Bronchial epithelial cell (primary cell): ENCODE measurements at places on chromosomes 3 and 15. TPM values are rescaled to one million over a fixed set of nuclear protein-coding genes. Genes with fewer than 3 reads are reported as not detected.

THBS1 gene
- total RNA-seq, result 37.8 and 162 TPM in 2 replicates

NOX5 gene
- total RNA-seq, result under 0.01 TPM in 1 of 2 replicates, not detected in the other

CLRN1 gene
- not detected in 2 replicates for total RNA-seq

ELP6 gene
- total RNA-seq, result 23.0 and 27.4 TPM in 2 replicates

RPL32 gene
- 2,605 and 2,954 TPM in 2 replicates for total RNA-seq

SKOR1 gene
- total RNA-seq, result under 0.01 TPM in 2 replicates

CAND2 gene
- 0.77 and 1.3 TPM in 2 replicates for total RNA-seq

PLCD1 gene
- 24.2 and 45.7 TPM in 2 replicates for total RNA-seq

UQCC5 gene
- 0.79 and 5.6 TPM in 2 replicates for total RNA-seq

GOLGA6B gene
- total RNA-seq, result not detected in 2 replicates

CSPG4 gene
- total RNA-seq, result 0.79 and 6.3 TPM in 2 replicates

SCN11A gene
- not detected in 2 replicates for total RNA-seq

SERPINI2 gene
- not detected in 2 replicates for total RNA-seq

FOXL2 gene
- total RNA-seq, result 0.26 and 0.51 TPM in 2 replicates

TEX55 gene
- total RNA-seq, result not detected in 2 replicates

CACNA2D2 gene
- not detected in 2 replicates for total RNA-seq

RYR3 gene
- under 0.01 and 0.26 TPM in 2 replicates for total RNA-seq

CYP11A1 gene
- total RNA-seq, result not detected in 2 replicates
